Fibroblast of pulmonary artery (primary cell): ENCODE measurements at places on chromosomes 13 and 19.
A peak's percentile ranks its signal among the peaks of the same experiment; 100 is the strongest.

- DNase-seq, result no peak
Observed at GRCh38 chr13:67106502-67107057, 123.6 kb downstream of the PCDH9 start.

DNA sequence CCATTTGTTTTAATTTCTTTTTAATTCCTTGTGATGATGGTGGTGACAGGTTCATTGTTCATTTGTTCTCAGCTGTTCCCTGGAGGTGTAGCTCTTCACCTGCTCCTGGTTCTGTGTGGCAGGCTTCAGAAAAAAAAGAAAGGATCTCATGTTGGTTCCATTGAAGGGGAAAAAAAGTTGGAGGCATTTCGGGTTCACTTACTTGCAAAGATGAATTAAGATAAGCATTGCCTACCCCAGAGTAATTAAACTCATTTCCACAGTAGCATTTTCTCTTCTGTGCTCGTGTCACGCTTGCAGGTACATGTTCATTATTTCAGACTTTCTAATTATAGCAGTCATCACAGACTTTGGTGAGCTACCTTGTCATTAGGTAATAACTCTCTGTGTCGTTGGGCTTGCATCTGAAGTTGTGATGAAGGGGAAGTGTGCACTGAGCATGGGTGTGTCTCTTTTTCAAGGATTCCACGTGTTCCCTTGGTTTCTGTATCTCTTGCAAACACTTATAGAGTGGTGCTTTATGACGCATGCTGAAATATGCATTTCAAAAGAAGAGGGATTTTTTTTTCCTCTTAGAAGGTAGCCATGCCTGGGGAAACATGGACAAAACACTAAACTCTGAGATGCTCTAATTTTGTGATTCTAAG is 69.1 kb downstream of the MTUS2 start:
- no peak for DNase-seq

GRCh38 chr13:46685006-46685730 is 111.8 kb downstream of the ESD start:
- DNase-seq, result no peak

DNA sequence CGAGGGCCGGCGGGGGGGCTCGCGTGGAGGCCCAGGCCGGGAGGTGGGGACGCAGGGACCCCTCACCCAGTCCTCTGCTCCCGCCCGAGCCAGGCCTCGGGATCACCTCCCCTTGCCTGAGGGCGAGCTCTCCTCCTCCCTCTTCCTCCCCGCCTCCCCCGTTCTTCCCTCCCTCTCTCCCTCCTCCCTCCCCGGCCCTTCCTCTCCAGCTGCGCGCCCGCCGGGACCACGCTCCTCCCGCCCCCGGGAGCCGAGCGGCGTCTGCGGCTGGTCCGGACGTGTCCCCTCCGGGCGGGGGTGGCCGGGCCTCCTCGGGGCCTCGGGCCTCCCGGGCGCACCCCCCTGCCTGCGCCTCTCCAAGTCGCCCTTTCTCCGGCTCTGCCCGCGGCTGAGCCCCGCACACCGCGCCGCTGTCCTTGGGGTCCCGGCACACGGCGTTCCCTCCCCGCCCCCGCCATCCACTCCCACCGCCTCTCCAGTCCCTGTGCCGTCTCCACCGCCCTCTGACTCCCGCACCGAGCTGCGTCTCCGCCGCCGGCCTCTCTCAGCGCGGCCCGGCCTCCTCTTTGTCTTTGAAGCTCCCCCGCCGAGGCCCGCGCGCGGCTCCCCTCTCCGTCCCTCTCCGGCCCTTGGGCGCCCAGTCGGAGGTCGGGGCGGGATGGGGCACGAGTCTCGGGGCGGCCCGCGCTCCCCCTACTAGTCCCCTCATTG is 5.7 kb downstream of the SOX1 start:
- no peak for DNase-seq

GRCh38 chr19:51440846-51441409 is 17.3 kb downstream of the SIGLEC8 start:
- no peak for DNase-seq

- peak; percentile 49 for DNase-seq
Observed at GRCh38 chr19:23070353-23071146, 46.3 kb upstream of the ZNF730 start.

DNA sequence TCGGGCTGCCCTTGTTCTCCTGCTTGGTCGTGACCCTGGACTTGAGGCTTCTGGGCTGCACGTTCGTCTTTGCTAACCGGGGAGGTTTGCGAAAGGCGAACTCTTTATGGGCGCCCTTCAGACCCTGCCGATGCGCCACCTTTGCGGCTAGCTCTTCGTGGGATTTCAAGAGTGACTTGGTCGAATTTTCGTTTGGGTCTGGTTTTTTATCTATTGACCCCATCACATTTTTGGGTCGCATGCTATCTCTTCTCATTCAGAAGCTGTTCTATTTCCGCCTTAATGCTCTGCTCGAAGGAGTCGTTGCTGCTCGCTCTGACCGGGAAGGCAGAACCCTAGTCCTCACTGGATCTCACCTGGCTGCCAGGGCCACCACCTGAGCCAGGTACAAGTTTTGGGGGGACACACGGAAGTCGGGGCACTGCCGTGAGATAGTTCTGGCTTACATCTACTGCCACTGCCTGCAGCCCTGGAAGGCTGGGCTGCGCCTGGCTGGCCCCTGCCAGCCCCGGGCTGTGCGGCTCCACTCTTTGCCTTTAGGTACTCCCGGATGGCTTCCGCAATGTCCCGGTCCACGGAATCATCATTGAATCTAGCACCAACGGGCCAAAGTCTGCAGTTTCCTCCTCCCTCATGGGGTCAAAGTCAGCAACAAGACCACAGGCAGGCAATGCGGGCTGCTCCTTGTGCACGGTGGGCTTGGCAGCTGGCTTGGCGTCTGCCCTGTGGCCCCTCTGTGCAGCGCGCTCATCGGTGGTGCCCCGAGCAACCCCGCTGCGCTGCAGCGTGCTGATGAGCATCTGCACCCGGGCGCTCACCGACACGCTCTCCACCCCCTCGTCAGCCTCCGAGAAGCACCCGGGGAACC is 16.2 kb downstream of the RB1 start:
- DNase-seq, result no peak

- DNase-seq, result no peak
Observed at GRCh38 chr19:23287620-23288019, 37.4 kb upstream of the ZNF724 start.

DNA sequence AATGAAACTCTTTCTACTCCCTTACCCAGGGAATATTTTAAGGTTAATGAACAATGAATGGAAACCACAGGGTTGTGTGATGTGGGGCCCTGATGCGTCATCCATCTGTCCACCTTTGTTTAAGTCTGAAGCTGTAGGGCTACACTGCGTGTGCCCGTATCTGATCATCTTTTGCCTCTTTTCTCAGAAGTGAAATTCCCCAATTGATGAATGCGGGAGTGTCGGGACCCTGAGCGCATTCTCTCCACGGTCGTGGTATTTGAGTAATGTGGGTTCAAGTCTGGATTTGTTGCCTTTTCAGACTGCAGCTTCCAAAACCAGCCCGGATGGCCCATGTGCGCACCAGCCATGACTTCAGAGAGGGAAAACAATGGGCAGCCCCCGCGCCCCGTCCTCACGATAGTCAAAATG is 112.3 kb downstream of the COL4A2 start:
- DNase-seq, result peak; percentile 50

DNA sequence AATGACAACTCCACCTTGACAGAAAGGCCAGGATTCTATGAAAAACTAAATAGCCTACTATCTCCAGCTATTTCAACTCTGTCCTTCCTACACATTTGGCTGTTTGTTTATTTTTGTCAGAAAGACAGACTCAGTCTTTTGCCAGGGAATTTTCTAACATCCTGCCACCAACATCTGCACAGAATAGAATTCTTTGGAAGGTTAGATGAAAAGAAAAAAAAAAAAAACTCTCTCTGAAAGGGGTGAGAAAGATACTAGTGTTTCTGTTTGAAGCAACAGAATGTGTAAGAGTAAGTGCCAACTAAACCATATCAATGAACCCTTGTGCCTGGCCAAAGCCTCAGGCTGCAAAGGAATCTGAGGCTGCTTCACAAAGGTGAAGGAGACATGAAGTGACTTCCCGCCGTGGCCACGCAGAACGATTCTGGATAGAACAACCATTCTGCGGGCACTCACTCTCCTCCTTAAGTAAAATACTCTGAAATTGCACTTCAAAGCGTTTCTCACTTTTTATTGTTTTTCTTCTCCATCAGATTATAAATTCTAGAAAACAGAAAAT is 498.2 kb downstream of the IRS2 start:
- no peak for DNase-seq

- DNase-seq, result no peak
Observed at GRCh38 chr19:56083668-56084067, 37.4 kb downstream of the ZNF787 start.

GRCh38 chr13:61179741-61180140 is 235.9 kb downstream of the PCDH20 start:
- no peak for DNase-seq

DNA sequence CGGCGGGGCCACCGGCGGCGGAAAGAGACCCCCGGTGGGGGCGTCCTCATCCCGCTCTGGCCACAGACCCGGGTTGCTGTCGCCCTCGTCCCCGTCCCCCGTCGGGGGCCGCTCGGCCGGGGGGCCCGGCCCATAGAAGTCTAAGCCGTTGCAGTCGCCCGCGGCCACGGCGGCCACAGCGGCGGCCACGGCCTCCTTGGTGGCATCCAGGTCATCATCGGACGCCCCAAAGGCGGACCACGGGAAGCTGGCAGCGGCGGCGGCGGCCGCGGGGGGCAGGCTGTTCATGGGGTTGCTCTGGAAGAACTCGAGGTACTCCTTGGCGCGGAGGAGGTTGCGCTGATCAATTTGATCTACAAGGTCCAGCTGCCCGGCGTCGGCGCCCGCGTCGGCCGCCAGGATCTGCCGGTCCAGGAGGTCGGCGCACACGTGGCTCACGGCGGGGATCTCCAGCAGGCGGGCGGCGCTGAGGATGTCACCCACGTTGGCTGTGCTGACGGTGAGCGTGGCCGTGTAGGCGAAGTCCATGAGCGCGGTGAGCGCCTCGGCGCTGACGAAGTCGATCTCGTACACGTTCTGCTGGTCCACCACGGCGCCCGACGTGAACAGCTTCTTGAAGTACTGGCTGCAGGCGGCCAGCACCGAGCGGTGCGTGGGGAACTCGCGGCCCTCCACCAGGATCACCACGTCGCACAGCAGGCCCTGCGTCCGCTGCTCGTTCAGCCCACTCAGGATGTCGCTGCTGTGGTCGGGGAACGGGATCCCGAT is 12.1 kb downstream of the ZBTB7A start:
- no peak for DNase-seq

GRCh38 chr13:48574041-48574796 is 41.3 kb upstream of the RCBTB2 start:
- DNase-seq, result no peak

DNA sequence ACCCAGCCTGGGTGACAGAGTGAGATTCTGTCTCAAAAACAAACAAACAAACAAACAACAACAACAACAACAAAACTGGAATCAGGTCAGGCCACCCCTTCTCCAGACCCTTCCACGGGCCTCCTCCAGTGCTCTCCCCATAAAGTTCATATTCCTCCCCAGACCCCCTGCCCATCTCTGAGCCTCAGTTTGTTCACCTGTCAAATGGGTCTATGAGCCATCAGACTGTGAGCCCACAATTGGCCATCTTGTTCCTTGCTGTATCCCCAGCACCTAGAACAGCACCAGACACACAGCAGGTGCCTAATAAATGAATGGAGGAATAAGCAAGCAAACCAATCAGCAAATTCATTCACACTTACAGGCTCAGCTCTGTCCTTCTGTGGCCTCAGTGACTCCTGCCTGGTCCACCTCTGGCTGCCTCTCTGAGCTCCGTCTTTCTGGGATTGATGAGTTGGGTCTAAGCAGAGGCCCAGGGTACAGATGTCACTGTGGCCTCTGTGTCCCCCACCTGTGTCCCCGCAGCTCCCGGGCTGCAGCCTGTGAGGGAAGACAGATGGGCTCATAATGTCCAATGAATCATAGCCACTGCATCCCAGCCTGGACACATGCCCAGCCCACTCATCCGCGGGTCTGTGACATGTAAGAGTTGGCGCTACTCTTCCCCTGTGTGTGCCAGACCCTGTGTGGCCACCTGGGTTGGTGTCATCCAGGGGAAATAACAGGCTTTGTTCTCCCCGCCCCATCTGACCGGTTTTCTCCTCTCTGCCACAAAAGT is 19.6 kb upstream of the PTPRS start:
- DNase-seq, result peak; percentile 9

GRCh38 chr19:961866-962620 is 22.1 kb upstream of the WDR18 start:
- DNase-seq, result no peak

GRCh38 chr19:4140237-4140711 is 13.2 kb upstream of the CREB3L3 start:
- DNase-seq, result peak; percentile 75

DNA sequence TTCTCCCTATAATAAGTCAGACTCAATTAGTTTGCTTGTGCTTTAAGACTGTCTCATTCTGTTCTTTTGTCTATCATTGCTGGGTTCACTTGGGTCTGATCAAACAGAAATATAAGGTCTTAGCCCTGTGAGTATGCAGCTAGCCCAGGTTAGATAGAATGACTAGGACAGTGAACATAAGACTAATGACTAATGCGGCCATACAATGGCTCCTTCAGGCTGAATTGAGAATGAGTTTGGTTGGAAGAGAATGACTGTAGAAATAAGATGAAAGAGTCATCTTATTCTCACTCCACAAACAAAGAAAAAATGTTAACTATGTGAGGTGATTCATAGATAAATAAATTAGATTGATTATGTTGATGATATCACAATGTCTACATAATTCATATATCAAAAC is 50.1 kb upstream of the OBI1 start:
- peak; percentile 1 for DNase-seq

GRCh38 chr19:9721861-9722260 is 46.7 kb downstream of the ZNF846 start:
- DNase-seq, result no peak

GRCh38 chr19:56692206-56692895 is 20.8 kb upstream of the ZNF835 start:
- no peak for DNase-seq

GRCh38 chr19:8569066-8569771 is 8.0 kb downstream of the MYO1F start:
- DNase-seq, result peak; percentile 88

DNA sequence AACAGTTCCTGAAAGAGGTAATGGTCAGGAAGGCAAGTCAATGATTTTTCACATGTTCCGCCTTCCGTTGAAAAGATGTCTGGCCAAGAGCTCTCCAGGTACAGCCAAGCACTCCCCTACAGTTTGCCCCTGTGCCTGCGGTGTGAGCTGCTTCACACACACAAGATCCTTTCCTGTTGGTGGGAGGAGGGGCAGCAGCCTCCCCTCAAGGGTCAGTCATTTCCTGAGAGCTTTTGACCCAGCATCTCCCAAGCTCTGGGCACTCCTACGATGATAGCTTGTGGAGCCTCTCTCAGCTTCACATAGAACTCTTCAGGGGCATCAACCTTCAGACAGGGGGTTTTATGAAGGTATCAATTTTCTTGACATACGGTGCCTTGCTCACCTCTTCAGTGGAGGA is 86.9 kb downstream of the DOCK9 start:
- DNase-seq, result no peak

DNA sequence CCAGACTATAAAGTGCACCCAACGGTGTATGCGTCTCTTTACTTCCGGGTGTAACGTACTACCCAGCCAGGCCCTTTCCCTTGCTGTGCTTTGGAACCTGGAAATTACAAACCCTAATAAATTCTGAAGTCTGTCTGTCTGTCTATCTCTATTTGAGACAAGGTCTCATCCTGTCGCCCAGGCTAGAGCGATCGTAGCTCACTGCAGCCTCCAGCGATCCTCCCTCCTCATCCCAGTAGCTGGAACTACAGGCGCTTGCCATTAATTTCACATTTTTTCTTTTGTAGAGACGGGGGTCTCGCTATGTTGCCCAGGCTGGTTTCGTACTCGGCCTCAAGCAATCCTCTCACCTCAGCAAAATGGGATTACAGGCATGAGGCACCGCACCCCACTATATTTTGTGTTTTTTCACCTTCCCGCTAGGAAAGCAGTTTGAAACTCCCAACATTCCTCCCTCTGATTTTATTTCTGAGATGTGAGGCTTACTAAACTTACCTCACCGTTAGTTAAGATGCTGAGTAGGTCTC is 469 bp upstream of the RNF6 start:
- no peak for DNase-seq
